Left cardiac atrium (tissue), 4 donors: ENCODE measurements at places on chromosomes 12 and 14. TPM values are rescaled to one million over a fixed set of nuclear protein-coding genes. Genes with fewer than 3 reads are reported as not detected.

GRCh38 chr12:42386308-42386707, 60.3 kb downstream of the PPHLN1 start:
- no peak for DNase-seq

- DNase-seq, result no peak
Observed at GRCh38 chr14:92527721-92528120, 14.1 kb downstream of the RIN3 start.

DNA sequence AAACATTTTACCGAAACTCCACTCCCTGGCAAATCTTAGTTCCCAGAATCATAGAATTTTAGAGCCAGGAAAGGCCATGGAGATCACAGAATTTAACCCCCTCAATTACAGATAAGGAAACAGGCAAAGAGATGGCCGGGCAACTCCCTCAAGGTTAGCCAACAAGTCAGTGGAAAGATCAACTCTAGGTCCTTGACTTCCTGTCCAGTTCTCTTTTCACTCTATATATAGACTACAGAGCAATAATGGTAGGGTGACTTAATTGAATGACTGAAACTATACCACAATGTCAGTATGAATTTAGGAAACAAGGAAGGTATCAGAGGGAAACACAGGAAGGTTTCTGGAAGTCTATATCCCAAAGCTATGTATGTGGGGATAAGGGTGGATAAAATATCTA, 11.6 kb downstream of the OXA1L start:
- DNase-seq, result no peak

- DNase-seq, result no peak
Observed at GRCh38 chr14:102279688-102280348, 25.1 kb downstream of the MOK start.

GRCh38 chr12:43008953-43009845, 419.7 kb upstream of the PRICKLE1 start:
- DNase-seq, result no peak

- no peak for DNase-seq
Observed at GRCh38 chr12:88946372-88946997, 366.2 kb upstream of the KITLG start.

DNA sequence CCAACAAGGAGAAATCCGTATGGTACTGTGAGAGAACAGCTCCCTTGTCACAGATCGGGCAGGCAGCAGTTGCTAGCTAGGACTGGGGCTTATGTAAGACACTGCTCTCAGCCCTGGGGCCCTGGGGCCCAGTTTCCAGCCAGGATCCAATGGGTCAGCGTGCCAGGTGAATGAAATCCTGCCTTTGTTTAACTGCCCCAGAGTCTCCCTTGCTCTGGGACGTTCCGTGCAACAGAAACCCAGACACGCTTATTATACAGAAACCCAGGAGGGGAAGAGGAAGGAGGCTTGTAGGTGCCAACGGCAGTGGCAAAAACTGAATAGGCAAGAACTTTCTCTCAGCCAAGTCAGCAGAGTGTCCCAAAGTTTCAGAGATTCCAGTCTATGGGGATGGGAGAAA, 110.6 kb downstream of the DIO2 start:
- DNase-seq, result no peak

DNA sequence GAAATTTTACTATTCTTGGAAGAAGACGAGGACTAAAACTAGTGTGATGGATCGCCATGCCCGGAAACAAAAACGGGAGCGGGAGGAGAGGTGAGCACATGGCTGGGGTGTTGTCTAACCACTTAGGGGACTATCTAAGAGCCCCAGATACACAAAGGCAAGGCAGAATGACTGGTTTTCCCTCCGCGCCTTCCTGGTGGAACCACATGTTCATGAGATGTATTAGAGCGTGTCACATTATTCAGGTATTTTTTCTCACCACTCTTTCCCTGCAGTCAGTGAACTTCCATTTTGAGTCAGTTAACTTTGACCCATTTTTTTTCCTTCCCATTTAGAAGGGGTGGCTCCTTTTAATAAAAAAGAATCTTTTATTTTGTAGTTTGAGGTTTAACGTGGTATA, 68.8 kb upstream of the TRAF3 start:
- DNase-seq, result no peak

DNA sequence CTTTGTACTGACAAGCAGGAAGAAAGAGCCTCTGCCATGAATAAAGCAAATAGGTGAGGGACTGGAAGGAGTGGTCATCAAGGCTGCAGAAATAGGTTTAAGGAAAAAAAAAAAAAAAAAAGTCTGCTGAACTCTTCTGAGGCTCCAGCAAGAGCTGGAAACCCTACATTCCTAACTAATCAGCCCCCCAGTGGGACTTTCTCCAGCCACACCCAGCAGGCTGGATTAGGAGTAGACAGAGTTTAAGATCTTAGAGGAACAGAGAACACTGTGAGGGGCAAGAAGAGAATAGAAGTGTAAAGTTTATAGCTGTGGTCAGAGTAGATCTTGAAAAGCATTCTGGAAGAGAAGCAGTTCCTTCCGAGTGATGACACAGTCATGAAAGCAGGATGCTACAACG, 66.4 kb downstream of the ATXN2 start:
- no peak for DNase-seq

GRCh38 chr12:118175823-118176447, 40.0 kb downstream of the PEBP1 start:
- DNase-seq, result no peak

DNA sequence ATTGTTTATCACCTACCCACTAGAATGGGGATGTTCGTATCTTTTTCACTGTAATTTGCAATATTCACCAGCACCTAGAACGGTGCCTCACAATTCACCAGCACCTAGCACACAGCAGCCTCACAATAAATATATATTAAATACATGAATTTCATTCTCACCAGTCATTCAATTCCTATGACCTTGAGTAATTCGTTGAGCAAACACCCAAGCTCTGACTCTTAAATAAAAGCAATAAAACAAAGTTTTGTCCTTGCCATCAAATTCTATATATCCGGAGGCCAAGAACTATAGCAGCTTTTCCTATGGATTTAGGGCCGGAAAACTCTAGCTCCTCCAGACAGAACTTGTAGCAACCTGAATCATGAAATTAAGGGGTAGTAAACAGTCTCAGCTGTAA, 981 bp downstream of the VTI1B start:
- no peak for DNase-seq

- DNase-seq, result no peak
Observed at GRCh38 chr12:94121886-94122285, 26.5 kb upstream of the PLXNC1 start.

- peak; percentile 70 for DNase-seq
Observed at GRCh38 chr12:31238764-31239387, 87.1 kb downstream of the SINHCAF start.

DNA sequence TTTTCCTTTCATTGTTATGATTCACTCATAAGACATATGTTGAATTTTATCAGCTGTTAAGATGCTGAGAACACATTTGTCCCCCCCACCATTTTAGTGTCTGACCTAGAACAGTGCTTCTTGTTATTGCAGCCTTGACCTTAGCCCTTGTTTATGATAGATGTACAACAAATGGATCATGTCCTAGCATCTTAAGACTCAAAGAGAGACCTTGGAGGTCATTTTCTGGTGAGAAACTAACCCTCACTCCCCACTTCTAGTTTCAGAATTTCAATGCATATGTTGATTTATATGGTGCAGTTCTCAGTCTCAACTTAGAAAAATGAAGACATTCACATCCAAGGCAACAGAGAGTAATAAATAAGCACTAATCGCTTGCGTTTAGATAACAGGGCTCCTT, 391.2 kb downstream of the AEBP2 start:
- no peak for DNase-seq

- no peak for DNase-seq
Observed at GRCh38 chr14:51442513-51443175, 202.6 kb downstream of the TMX1 start.

Gene CELA1
- not detected for total RNA-seq

Gene JAG2
- total RNA-seq, result 22.4 TPM

Gene KERA
- total RNA-seq, result not detected
